T-cell (primary cell): ENCODE measurements at places on chromosomes 12 and 14. TPM values are rescaled to one million over a fixed set of nuclear protein-coding genes. Genes with fewer than 3 reads are reported as not detected.
A peak's percentile ranks its signal among the peaks of the same experiment; 100 is the strongest.

GRCh38 chr12:108119126-108119973 lies 9.7 kb upstream of the WSCD2 start:
- no peak for DNase-seq

KRT83 gene
- not detected for total RNA-seq

- no peak for DNase-seq
Measured at GRCh38 chr12:124675881-124676713, 108.7 kb upstream of the NCOR2 start.

DNA sequence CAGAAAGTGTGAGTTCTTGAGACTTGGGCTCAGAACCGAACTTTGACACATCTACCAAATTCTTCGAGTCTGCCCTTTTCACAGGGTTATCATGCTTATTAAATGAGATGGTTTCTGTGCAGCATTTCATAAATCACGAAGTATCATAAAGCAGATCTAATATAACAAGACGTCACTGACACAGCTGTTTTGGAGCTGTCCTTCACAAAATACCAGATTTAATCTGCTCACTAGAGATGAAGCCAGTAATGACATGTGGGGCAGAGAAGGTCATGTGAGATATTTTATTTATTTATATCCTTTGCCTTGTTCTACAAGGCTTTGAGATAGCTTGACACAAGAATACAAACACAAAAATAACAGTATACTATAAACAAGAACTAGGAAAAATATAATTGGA lies 127.0 kb downstream of the RPAP3 start:
- no peak for DNase-seq

GRCh38 chr12:124862768-124863415 lies 772 bp downstream of the SCARB1 start:
- peak; percentile 3 for DNase-seq

DNA sequence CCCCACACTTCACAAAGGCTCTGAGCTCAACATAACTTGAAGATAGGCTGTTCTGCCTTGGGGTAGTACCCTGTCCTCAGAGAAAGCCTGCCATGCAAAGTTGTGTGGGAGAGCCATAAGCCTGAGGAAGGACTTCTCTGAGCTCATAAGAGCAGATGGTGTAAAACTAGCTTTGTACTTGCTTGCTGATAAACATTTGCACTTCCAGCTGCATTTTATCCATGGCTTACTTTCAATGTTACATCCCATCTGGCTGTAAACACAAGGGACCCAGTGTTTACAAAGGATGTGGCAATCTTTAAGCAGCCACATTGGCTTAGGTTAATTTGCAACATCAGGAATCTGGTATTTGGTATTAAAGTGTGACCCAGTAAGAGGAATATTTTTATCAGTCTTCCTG lies 258.1 kb downstream of the IPO8 start:
- no peak for DNase-seq

HELB gene
- total RNA-seq = 45.7 TPM

GRCh38 chr12:117360551-117361346 lies 677 bp downstream of the NOS1 start:
- DNase-seq = no peak

DNA sequence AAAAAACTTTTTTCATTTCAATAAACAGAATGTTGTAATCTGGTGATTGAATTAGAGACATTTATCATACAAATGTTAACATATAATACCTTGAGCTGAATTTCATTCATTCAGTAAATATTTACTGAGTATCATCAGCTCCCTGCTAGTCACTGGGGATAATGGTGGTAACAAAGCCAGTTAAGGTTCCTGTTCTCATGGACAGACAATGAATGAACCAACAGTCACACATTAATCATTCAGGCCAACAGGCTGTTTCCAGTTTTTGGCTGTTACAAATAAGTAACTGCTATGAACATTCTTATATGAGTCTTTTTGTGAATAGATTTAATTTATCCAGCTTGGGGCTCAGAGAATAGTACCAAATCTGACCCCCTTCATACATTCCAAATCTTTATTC lies 13.5 kb downstream of the EXD2 start:
- DNase-seq = no peak

- no peak for DNase-seq
Measured at GRCh38 chr14:104978746-104979691, 845 bp upstream of the AHNAK2 start.

HRK gene
- 0.05 TPM for total RNA-seq

TBX3 gene
- 0.26 TPM for total RNA-seq
